ENCODE measurements at places on chromosomes 2 and 18.

DNA sequence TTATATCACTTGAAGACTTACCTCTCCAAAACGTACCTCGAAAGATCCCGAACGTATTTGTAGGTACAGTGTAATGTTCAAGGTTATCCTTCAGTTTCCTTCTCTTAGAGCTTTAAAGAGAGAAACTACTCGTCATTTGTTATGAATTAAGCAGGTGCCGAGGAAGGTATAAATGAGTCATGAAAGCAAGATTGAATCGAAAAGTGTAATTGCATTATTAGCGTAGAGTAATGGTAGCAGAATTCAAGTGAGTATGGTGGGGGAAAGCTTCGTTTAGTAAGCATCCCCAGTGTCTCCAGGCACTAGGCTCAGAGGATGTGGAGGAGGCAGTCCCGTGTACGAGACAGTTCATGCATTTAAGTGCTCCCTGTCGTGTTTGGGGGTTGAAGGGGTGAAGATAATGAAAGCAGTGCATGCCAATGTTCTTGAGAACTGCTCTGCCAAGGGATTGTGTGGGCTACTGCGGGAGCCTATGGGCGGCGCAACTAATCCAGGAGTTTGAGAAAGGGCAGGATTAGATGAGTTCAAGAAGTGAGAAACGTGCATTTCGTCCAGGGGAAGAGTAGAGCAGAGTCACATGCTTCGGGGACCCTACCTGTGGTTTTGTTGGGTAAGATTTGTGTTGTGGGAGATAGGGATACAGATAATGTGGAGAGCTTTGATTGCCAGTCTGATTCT, 858 bp downstream of the POLR1B start:
- DNase-seq, result no peak

DNA sequence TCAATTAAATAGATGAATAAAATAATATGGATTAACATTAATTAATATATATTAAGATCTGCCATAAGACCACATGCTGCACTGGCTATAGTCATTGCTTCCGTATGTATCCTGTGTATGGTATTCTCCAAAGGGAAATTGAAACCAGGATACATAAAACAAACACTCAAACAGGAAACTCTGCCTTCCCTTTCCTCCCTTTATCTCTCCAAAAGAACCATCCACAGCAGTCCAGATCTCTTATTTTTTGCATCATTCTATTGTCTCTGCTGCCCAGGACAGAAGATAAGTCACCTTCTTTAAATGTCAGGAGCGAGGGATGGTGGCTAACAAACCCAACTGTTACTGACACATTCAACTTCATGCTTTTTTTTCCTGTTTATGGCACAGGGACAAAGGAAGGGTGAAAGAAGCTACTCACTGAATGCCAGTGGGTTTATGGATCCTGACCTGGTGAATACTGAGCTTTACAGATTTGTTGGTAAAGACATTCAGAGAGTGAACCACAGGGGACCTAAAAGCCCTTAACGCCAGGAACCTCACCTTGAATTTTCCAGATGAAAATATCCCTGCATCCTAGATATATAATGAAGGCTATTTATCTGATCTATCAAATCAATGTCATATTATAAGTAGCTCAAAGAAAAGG, 67.5 kb downstream of the CSRNP3 start:
- DNase-seq, result no peak

GRCh38 chr18:38368246-38368645, 802.6 kb upstream of the CELF4 start:
- DNase-seq, result no peak

DNA sequence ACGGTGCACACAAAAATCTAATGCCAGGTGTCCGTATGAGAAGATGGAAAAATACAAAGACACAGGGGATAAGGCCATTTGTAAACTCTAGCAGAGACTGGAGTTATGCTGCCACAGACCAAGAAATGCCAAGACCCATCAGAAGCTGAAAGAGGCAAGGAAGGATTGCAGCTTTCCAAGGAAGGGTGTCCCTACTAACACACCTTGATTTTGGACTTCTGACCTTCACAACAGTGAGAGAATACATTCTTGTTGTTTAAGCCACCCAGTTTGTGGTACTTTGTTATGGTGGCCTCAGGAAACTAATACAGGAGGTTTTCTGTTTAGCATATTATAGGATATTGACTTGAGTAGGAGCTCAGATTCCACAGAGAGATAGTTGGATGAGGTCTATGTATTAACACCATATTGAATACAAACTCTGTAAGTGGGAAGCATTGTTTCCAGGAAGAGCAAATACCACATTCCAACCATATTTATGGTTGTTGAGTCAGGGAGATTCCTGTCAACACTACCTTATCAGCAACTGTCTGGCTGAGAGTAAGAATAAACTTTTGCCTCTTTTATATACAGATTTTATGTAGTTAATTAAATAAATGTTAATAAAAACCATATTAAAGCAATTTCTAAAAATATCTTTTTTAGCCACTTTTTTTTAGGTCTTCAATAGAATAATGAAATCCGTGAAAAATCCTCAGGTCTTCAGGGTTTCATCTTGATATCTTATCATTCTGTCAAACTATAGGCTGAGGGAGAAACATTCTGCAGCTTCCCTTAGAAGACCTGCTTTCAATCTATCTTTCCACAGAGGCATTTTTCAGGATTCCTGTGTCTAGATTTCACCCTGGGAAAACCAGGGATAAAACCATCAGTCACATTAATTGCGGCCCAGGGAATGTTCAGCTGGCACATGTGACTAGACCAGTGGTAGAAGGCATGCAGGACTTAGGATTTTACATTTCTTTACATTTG, 35.4 kb upstream of the HNMT start:
- no peak for DNase-seq

- no peak for DNase-seq
Measured at GRCh38 chr2:234954551-234954992, 2.8 kb downstream of the SH3BP4 start.

DNA sequence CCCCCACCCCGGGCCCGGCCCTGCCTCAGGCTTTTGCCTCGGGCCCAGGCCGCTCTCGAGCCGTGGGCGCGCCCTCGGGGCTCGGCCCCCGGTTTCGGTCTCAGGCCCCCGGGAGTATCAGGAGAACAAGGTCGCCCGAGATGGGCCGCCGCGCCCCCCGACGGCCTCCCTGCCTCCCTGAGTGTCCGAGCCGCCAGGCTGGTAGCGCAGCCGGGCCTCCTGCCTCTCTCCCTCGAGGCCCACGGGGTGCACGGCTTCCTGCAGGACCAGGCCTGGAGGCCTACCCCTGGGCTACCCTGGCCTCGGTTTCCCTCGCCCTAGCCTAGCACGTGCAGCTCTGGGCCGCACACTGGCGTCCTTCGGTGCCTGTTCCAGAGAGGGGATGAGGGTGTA, 8.4 kb downstream of the GBX2 start:
- DNase-seq, result peak; percentile 64

- DNase-seq, result no peak
Measured at GRCh38 chr18:76353046-76353445, 142.0 kb downstream of the ZNF516 start.

DNA sequence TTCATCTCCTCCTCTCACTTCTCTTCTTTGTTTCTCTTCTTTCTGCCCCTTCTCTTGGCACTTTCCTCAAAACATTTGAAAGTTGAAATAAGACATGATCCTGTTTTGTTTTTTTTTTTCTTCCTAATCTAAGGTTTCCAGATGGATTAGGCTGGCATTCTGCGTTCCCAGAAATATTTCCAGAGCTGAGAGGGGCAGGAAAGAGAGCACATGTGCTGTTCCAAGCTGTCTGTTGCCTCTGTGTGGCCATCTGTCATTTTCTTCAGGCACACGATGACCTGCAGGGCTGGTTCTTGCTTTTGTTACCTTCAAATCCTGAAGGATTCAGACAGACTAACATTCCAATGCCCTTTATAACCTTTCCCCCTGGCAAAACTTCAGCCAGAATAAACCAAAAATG, 142.9 kb downstream of the RNF144A start:
- no peak for DNase-seq

DNA sequence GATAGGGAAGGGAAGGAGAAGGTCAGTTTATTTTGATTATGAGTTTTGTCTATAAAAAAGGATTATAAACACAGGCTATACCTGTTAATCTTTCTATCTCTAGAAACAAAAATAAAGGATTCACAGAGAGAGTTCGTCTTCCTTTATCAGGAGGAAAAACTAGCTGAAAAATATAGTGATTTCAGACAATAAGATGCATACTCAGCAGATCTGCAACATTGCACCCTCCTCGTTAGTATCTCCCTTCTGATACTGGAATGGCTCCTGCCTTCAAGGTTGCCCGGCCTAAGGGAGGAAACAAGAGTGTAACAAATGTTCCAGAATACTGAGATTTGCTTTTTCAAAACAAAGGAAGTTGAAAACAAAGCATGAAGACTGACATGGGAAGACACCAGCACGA, 48.7 kb upstream of the LRATD1 start:
- DNase-seq, result no peak

- no peak for DNase-seq
Measured at GRCh38 chr2:207873794-207874193, 104.1 kb upstream of the FZD5 start.

- DNase-seq, result no peak
Measured at GRCh38 chr2:46863882-46864281, 51.7 kb downstream of the MCFD2 start.

GRCh38 chr18:8610459-8610851, 1.2 kb downstream of the RAB12 start:
- no peak for DNase-seq

DNA sequence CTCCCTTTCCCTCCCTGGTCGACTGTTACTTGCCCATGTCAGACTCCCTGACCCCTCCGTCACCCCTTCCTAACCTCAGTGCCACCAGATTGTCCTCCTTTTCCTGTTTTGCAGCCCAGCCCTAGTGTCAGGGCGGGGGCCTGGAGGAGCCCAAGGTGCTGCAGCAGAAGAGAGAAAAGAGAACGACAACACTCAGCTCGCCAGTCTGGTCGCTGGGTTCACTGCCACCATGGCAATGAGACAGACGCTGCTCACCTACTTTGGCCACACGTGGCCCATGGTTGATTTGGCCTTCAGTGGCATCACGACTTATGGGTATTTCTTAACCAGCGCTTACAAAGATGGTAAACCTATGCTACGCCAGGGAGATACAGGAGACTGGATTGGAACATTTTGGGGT, 108.4 kb upstream of the RMDN2 start:
- DNase-seq, result no peak

DNA sequence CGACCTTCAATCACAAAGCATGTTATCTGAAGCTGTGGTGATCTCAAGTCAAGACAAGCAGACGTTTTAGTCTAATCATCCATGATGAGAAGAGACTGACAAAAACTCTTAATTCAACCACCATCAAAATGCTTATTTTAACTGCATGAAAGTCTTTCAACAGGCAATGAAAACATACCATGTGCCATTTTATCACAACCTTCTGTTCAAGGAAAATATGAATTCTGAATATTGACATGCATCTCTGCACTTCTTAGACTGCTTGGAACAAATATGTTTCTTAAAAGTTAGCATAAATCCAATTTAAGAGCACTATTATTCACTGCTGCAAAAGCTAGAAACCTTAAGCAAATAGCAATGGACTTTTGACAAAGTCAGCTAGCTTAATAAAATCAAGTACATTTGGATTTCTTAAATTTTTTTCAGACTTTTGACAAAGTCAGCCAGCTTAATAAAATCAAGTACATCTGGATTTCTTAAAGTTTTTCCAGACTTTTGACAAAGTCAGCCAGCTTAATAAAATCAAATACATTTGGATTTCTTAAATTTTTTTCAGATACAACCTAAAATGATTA, 70.9 kb downstream of the OLA1 start:
- DNase-seq, result no peak

DNA sequence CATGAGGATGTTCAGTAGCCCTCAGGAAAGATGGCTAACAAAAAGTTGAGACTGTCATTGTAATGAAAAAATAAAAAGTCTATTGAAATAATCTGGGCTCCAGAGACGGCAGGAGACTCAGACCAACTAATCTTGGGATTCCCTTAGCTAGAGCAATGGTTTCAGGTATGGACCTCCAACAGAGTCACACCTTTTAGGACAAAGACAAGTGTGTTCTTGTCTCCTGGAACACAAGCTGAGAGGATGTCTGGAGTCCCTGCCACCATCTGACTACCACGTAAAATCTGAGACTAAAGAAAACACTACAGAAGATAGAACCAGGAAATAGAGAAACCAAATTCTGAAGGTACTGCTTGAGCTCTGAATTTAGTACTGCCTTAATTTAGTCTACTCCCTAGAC, 103.3 kb upstream of the RBBP8 start:
- DNase-seq, result no peak

- DNase-seq, result no peak
Measured at GRCh38 chr2:162917626-162918025, 79.1 kb upstream of the KCNH7 start.

GRCh38 chr18:34972765-34973414, 68.3 kb upstream of the MAPRE2 start:
- DNase-seq, result no peak

DNA sequence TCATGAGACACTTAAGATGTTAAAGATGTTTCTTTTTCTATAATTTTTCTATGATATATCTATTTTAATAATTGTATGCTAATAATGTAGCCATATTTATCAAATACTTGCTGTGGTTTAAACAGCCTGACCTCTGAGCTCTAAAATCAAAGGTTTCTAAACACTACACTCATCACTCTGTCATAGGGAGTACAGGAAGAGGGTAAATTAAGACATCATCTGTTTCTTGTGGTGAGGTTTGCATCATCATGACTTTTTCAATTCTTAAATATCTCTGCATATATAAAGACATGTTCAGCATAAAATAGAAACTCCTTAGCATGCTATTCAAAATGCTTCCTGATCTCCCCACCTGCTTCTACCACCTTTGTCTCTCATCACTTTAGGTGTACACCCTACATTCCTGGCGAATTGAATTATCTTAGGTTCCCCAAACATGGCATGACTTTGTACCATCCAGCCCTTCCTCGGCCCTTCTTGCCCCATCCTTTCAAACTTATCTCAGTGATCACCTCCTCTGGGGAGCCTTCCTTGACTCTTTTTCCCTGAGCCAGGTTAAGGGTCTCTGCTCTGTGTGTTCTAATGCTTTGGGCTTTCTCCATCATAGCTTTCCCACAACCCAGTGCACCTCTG, 105.3 kb upstream of the TTN start:
- no peak for DNase-seq

DNA sequence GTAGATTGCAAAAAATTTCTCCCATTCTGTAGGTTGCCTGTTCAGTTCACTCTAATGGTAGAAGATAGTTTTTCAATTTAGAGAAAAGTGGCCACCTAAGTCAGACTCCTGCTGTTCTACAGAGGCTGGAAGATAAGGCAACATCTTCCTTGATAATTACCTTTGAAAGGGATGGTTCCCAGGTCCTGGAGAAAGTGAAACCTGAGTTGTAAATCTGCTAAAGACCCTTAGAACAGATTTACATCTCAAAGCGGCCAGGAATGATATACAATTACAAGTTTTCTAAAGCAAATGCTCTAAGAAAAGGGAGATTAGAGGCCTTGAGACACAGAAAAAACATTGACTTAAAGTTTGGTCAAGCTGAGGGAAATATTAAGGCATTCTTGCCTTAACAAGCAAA, 1350.2 kb upstream of the FAM98A start:
- DNase-seq, result no peak
